Activated naive CD4-positive, alpha-beta T cell treated with anti-CD3 and anti-CD28 coated beads, Interleukin-2, amount 50 U/mL, for 72 hours (primary cell): ENCODE measurements at places on chromosomes 1 and 21.

DNA sequence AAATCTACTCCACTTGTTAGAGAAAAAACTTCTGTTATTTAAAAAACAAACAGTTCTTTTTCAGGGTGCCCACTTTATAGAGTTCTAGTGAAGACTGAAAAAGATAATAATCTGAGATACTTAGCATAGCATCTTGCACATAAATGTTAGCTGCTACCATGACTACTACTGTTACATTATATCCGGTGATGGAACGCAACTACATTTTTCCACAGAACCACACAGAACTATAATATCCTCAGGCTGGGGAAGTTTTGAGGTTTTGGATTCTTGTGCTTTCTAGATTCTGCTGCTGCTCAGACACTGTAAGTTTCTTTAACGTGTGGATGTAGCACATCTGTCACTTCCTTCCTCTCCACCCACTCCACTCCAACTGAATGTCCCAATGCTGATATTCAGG is 110.3 kb downstream of the PTPN14 start:
- DNase-seq: no peak

- no peak for DNase-seq
Observed at GRCh38 chr21:17650292-17650691, 37.6 kb upstream of the BTG3 start.

GRCh38 chr1:30533796-30534550 is 189.4 kb downstream of the MATN1 start:
- DNase-seq: no peak

DNA sequence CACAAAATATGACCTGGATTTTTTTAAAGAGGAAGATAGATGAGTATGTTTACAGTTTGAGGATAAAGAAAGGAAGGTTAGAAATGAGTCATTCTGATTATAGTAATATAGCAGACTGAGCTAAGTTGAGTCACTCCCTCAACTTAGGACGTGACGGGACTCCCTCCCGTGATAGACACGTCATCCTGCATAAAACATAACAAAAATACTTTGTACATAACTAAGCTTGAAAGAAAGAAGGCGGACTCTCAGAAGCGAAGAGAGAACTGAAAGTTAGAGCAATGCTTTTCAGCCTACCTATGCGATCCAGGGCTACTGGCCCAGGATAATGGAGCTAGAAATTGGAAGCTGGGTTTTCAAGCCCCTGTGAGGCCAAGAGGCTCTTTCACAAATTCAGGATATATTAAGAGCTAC is 53.0 kb upstream of the DESI2 start:
- DNase-seq: no peak
